Stimulated activated CD4-positive, alpha-beta T cell treated with anti-CD3 and anti-CD28 coated beads, Interleukin-4, amount 100 ng/mL, for 4 hours (primary cell): ENCODE measurements at places on chromosomes 5 and 9.

DNA sequence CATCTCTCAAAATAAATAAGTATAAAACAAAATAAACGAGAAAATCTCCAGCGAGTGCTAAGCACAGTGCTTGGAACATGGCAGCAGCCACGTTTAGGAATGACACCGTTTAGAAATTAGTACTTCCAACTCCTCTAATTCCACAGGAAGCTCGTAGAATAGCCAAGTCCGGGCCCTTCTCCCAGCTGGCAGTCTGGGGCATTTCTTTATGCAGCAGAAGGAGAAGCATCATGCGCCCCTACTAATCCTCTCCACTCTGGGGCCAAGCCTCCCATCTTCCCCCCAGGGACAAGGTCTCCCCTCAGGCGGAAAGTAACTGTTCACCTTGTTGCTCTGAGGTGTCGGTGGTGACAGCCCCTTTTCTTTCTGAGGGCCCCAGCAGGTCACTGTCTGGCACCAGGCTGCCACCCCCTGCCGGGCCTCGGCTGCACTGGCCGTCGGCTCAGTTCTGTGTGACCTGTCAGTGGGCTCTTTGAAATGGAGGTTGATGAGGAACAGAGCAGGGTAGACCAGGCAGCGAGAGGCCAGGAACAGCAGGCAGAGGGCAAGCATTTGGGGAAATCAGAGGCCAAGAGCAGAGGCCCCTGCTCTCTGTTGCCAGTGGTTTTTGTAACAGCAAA lies 113.5 kb upstream of the WWC1 start:
- no peak for DNase-seq

DNA sequence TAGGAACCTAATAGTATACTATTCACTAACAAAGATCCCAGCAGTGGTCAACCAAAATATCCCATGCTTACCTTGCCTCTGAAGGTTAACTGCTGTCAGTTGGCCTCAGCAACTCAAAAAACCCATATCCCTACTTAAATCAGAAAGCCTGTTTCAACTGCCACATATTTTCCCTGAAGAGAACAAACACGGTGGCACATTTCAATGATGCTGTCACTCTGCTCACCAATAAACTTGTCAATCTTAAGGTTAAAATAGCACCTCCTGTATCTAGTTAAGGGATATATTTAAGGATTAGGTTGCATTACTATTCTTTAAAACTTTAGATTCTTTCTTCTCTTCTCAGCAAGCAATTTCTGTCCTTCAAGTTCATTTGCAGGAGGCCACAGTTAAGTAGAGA lies 986.9 kb downstream of the CDH18 start:
- no peak for DNase-seq

DNA sequence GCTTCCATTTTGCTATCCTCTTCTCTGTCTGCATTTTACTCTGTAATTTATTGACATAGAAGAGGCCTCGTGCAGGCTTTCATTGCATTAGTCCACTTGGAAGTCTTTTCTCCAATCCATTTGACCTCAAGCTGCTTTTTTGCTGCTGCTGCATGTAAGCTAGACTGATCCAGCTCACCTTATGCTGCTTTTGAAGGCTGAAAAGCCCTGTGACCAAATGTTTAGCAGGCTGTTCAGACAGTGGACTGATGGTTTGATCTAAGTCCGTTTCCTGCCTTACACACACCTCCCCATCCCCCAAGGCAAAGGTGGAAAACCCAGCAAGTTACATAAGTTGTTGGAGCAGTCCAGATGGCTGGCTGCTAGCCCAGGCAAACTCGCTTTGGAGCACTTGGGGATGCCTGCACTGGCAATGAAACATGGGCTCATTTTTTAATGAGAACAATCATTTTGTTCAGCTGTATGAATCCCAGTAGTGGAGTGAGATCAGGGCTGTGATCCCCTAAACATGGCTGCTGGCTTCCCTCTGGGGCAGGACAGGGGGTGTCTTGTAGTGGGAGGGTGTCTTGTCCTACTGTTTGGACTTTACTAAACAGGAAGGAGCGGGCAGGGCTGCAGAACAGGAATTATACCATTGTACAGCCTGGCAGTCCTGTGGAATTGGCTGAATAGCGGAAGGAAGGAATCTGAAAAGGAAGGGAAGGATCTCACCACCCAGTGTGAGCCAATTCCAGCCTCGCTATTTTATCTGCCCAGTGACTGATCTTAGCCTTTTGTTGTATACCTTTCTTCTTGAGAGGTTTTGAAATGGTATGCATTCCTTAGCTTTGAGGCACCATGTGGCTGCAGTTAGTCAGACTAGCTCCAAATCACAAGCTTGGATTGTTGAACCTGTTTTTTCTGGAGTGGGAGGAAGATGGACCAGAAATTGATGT lies 212.0 kb downstream of the ARHGAP26 start:
- DNase-seq = no peak

DNA sequence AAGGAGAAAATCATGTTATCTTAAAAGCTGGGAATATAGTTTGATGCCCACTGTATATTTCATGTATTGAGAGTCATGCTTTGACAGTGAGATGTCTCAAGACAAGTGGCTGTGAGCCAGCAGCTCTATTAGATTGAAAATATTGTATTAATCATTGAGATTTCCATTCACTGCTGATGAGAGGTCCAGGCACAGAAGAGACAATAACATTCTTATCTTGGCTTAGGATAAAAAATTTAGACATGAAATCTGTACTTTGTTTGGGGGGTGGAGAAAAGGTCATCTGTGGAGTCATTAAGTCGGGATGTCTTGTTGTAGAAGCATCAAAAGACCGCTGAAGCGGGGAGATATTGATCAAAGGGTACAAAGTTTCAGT lies 97.9 kb upstream of the EQTN start:
- no peak for DNase-seq

DNA sequence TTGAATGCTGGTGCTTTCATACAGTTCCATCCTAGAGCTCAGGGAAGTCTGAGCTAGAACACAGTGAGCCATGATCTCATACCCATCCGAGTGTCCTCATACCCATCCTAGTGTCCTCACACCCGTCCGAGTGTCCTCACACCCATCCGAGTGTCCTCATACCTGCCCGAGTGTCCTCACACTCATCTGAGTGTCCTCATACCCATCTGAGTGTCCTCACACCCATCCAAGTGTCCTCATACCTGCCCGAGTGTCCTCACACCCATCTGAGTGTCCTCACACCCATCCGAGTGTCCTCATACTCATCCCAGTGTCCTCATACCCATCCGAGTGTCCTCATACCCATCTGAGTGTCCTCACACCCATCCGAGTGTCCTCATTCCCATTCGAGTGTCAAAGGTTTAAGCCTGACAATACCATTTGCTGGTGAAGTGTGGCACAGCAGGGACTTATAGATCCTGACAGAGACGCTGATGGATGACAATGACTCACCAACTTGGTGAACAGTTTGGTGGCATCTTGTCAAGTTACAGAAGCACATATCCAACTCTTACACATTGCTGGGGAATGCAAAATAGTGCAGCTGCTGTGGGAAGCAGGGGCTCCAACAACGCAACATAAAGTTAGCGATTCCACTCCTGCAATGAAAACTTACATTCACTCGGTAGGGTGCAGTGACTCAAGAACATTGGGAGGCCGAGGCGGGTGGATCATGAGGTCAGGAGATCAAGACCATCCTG lies 77.0 kb upstream of the COL5A1 start:
- DNase-seq = no peak

GRCh38 chr5:113776832-113777525 lies 263.5 kb downstream of the YTHDC2 start:
- DNase-seq = no peak

- DNase-seq = no peak
Observed at GRCh38 chr5:99058466-99058865, 129.7 kb upstream of the CHD1 start.

- DNase-seq = peak; percentile 45
Observed at GRCh38 chr5:42991404-42992087, 48.6 kb downstream of the ANXA2R start.

DNA sequence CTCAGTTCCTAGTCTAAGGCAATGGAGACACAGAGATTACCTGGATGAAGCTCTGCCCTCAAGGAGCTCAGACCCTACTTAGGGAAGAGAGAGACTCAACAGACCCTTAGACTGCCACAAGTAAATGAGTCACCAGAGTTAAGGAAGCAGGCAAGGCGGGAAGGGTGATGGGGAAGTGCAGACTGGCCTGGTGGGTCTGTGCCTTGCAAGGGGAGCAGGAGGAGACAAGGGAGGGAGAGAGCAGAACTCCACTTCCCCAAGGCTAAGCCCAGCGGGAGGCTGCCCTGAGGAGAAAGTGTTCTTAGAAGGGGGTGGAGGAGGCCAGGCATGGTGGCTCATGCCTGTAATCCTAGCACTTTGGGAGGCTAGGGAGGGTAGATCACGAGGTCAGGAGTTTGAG lies 83.7 kb downstream of the HRH2 start:
- DNase-seq = no peak

DNA sequence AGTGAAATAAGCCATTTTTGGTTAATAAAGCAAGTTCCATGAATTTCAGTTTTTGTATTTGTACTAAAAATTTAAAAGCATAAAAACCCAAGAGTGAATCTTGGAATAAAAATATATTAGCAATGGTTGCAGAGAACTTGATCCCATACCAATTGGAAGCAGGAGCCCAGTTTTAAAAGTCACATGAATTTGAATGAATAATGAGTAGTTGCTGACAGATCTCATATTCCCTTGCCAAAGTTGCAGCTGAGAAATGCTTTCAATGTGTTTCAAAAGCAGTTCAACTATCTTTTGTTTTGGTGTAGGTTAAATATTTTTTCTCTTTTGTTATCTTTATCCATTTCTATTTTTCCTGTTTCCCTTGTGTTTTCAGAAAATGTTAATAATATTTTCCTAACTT lies 818.6 kb downstream of the CDH18 start:
- no peak for DNase-seq

- no peak for DNase-seq
Observed at GRCh38 chr5:170113522-170113900, 7.8 kb downstream of the FOXI1 start.

- no peak for DNase-seq
Observed at GRCh38 chr9:71729816-71730526, 38.3 kb downstream of the CEMIP2 start.

DNA sequence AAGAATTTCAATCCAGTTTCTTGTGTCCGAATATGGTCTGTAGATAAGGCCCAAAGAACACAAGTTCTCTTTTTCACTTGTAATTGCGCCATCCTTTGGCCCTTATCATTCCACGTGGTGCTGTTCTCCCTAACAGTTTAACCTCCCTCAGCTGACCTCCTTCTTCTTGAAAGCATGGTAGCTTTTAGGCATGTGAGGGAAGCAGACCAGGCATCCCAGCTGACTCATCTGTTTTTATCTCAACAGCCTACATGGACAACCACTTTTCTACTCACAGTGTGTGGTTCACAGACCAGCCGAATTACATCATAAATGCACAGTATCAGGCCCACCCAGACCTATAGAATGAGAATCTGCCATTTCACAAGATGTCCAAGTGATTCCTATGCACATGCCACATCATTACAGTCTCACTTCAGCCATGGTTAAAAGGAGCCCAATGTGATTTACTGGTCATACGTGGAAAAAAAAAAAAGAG lies 26.9 kb upstream of the PLIN2 start:
- DNase-seq = no peak

GRCh38 chr9:1009101-1009707 lies 32.7 kb downstream of the DMRT3 start:
- peak; percentile 70 for DNase-seq

- DNase-seq = no peak
Observed at GRCh38 chr5:143474616-143475015, 71.1 kb upstream of the NR3C1 start.

- no peak for DNase-seq
Observed at GRCh38 chr5:127486471-127486870, 31.0 kb upstream of the PRRC1 start.

- DNase-seq = no peak
Observed at GRCh38 chr5:25451294-25451693, 806.5 kb upstream of the CDH10 start.

- no peak for DNase-seq
Observed at GRCh38 chr5:133818031-133818431, 150.4 kb downstream of the C5orf15 start.

GRCh38 chr9:72137697-72138365 lies 11.4 kb upstream of the GDA start:
- no peak for DNase-seq

DNA sequence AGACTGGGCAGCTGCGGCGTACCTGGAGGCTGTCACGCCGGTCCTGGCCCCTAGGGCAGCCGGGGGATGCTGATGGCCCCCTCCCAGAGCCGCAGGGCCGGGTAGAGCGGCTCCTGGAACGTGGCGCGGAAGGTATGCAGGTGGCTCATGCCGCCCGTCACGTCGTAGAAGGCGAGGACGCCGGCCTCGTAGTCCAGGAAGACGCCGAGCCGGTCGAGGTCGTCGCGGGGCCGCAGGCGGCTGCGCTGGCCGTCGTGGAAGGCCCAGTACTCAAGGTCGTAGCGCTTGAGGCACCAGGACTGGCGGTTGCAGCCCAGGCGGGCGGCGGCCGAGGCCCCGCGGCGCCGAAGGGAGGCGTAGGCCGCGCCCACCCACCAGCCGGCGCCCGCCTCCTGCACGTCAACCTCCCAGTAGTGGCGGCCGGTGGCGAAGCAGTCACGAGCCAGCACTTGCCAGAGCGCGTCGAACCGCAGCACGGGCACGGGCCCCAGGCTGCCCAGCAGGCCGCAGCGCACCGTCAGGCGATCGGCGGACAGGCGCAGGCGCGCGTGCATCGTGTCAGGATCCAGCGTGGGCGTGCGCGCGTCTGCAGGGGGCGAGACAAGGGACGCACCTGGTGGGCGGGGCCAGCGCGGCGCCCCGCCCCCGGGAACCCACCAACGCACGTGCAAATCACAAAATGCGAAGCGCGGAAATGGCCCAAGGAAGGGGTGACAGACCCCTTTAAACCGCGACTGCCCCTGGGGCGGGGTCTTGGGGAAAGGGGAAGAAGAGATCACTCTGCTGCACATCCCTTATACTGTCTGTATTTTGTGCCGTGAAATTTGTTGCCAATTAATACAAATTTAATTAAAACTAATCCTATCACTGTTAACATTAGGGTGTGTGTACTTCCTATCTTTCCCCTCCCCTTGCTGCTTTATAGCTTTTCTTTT lies 31.2 kb downstream of the NANS start:
- DNase-seq = peak; percentile 36

DNA sequence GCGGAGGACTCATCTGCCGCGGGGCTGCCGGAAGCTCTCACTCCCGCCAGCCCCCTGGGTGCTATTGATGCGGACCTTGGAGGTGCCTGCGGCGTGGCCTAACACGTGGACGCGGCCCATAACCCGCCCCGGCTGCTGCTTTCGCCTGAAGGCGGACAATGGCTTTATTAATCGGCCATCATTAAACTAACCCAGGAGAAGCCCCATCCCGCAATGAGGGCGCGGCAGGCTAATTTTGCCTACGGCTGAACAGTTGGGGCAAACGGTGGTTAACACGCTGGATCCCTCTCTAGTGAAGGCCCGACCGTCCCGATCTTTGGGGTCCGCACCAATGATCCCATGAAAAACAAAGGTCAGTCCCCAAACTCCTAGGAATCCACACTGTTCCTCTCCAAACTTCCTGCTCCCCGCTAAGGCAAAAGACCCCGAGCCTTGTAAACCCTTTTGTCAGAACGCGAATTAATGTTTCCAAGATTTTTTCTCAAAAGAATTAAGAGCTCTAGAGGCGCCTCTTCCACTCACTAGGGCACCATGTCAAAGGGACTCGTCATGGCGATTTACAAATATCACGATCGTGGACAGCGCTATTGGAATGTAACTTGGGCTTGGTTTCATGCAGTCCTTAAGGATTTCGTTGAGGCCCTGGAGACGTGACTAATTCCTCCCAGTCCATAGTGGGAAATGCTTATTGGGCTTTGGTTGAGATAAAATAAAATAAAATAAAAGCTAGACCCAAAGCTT lies 193.1 kb downstream of the MEF2C start:
- DNase-seq = no peak
